ENCODE measurements at places on chromosomes 6 and 20.

DNA sequence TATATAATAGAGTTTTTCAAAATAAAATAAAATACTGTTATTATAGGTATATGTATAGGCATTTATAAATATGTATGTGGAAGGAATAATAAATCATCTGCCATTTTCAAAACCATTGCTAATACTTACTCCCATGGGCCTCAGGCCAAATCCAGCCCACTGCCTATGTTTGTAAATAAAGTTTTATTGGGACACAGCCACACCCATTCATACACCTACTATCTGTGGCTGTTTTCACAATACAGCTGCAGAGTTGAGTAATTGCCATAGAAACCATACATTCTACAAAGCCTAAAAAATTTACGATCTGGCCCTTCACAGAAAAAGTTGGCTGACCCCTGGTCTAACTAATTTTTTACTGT lies 9.5 kb downstream of the ALDH5A1 start:
- no peak for DNase-seq

DNA sequence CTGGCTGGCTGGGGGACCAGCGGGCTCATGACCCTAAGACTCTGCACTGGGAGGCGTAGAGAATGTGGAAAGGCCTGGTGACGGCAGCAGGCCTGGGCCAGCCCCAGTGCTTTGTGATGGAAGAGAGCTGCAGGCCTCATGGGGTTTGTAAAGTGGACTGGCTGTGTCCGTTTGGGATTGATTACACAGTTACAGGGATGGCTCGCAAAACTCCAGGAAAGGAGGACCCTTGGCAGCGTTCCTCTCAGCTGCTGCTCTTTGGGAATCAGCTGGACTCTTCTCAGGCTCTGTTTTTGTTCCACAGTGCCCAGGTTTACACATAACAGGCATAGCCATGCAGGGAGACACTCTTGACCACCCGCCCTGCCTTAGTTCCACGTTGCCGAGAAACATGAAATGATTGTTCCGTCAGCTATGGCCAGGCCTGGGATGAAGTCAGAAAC lies 89.0 kb downstream of the SLX4IP start:
- no peak for DNase-seq

DNA sequence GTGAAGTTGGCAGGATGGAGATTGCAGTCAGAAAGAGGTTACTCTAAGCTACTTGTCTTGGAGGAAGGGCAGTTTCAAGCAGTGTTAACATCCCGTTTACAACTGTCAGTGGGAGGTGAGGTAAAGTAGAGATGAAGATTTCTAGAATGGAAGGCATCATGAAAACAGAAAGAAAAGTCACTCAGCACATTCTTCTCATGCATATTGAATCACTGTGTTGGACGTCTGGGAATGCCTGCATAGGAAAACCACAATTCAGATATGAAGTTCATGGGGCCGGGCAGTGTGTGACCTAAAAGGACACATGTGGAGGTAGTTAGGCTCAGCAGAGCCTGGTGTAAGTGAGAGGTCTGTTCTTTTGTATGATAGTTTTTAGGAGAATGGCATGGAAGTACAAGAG lies 73.5 kb upstream of the LAMP5 start:
- no peak for DNase-seq

DNA sequence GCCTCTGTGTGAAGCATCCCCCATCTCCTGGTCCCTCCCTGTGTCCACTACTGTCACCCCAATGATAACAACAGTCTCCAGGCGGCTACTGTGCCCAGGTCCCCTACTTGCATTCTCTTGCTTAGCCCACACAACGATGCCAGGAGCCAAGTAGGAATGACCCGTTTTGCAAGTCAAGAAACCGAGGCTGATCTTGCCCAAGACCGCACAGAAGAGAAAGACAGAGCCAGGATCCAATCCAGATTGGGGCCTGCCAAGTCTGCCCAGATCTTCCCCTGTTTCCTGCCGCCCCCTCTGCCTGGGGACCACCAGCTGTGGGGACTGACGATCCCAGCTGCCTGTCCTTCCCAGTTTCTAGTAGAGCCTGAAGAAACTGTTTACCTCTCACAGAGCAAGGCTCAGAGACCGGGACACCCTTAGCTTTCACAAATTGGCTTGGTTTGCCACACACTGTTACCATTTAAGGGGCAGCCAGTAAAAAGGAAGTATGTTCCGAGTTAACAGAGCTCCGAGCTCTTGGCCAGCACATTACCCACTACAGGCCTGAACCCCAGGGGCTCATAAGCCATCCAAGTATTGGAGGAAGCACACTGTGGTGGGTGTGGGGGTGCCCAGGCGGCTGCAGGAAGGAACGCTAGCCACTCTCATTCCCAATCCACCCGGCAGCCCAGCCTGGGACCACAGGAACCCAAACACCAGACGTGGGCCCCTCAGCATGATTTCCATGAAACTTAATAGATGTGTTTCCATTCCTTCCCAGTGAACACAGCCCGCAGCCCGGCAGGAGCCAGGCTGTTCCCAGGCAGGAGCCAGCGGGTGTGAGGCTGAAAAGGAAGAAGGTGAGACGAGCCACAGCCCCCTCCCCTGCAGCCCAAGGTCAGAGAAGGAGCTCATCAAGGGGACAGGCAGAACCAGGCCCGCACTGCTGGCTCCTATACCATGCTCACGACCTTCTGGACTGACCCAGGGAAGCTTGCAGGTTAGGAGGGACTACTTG lies 7.9 kb downstream of the KIAA1755 start:
- no peak for DNase-seq

- DNase-seq, result no peak
Measured at GRCh38 chr6:16857969-16858592, 96.8 kb upstream of the ATXN1 start.

DNA sequence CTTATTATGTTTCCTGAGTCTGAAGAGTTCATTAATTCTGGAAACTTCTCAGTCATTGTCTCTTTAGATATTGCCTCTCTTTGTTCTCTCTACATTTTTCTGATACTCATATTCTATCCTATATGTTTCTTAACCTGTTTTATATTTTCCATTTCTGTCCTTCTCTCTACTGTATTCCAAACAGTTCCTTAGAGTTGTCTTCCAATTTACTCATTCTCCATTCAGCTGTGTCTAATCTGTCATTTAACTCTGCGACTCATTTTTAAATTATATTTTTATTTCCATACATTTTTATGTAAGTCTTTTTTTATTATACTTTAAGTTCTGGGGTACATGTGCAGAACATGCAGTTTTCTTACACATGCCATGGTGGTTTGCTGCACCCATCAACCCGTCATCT lies 251.8 kb downstream of the NRN1 start:
- no peak for DNase-seq

DNA sequence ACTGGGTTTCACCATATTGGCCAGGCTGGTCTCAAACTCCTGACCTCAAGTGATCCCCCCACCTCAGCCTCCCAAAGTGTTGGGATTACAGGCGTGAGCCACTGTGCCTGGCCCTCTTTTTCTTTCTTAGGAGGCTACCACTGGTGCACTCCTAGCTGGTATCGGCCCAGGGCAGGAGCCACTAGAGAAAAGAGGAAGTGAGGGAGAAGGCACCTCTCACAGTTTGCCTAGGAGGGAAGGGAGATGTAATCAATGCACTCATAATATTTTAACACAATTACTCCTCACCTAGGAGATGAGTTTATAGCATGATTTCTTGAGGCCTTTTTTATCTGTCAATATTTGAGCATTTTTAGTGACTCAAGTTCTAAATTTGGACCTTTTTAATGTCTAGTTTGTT lies 189.0 kb upstream of the SOX4 start:
- no peak for DNase-seq

- DNase-seq, result no peak
Measured at GRCh38 chr20:24770628-24771541, 178.2 kb upstream of the CST7 start.

- DNase-seq, result no peak
Measured at GRCh38 chr20:9427430-9428291, 86.7 kb upstream of the LAMP5 start.

DNA sequence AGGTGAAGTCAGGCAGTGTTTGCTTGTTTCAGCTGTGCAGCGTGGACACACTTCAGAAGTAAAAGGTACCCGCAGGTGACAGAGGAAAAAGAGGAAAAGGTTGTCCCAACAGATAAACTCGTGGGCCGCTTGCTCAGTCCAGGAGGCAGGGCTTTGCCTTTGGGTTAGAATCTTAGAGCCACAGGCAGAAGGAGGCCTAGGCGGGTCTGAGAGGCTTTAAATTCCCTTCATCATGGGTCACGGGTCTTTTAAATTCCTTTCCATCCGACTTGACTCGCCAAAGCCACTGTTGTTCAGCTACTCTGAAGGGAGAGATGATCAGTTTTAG lies 48.2 kb downstream of the AGPAT4 start:
- no peak for DNase-seq

GRCh38 chr6:89371849-89372505 lies 19.5 kb upstream of the UBE2J1 start:
- DNase-seq, result peak; percentile 52

- DNase-seq, result no peak
Measured at GRCh38 chr6:157650261-157650640, 172.8 kb upstream of the SNX9 start.
